Activated CD8-positive, alpha-beta memory T cell treated with anti-CD3 and anti-CD28 coated beads for 24 hours (primary cell): ENCODE measurements at places on chromosomes 13 and 19.
A peak's percentile ranks its signal among the peaks of the same experiment; 100 is the strongest.

- no peak for DNase-seq
Measured at GRCh38 chr19:6733338-6734095, 3.9 kb downstream of the GPR108 start.

DNA sequence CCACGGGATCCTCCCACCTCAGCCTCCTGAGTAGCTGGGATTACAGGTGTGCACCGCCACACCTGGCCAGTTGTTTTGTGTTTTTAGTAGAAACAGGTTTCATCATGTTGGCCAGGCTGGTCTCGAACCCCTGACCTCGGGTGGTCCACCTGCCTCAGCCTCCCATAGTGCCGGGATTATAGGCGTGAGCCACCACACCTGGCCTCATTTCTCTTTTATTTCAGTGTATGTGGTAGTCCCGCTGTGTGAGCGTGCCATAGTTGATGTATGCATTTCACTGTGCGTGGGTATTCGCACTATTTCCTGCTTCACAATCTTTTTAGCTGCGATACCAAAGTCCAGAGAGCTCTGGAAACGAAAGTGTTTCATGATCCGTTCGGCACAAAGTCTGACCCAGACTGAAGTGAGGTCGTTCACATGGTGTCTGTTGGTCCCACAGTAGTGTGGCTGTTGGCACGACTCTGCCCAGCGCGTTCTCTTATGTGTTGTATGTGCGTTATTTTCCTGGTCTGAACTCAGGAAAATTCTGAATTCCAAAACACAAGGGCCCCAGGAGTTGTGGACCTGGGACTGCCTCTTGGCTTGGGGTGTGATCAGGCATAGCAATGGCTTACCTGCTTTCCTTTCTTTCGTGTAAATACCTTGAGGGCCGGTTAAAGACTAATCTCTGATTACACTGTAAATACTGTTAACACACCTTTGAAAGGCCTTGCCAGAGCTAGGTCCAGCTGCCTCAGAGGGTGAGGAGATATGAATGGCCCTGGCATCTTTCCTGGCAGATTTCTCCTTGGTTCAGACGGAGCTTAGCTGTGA, 8.6 kb downstream of the EPN1 start:
- no peak for DNase-seq

GRCh38 chr19:33133438-33134031, 1.6 kb downstream of the WDR88 start:
- DNase-seq, result no peak

GRCh38 chr13:46850214-46850613, 46.6 kb downstream of the HTR2A start:
- no peak for DNase-seq

- DNase-seq, result peak; percentile 89
Measured at GRCh38 chr19:12723641-12724426, at the start of gene TNPO2. Gene TNPO2 (minus strand): TSS chr19:12723932. CDS start chr19:12720977, 2,955 bp downstream.

- no peak for DNase-seq
Measured at GRCh38 chr19:49453757-49454240, 774 bp downstream of the ALDH16A1 start.

DNA sequence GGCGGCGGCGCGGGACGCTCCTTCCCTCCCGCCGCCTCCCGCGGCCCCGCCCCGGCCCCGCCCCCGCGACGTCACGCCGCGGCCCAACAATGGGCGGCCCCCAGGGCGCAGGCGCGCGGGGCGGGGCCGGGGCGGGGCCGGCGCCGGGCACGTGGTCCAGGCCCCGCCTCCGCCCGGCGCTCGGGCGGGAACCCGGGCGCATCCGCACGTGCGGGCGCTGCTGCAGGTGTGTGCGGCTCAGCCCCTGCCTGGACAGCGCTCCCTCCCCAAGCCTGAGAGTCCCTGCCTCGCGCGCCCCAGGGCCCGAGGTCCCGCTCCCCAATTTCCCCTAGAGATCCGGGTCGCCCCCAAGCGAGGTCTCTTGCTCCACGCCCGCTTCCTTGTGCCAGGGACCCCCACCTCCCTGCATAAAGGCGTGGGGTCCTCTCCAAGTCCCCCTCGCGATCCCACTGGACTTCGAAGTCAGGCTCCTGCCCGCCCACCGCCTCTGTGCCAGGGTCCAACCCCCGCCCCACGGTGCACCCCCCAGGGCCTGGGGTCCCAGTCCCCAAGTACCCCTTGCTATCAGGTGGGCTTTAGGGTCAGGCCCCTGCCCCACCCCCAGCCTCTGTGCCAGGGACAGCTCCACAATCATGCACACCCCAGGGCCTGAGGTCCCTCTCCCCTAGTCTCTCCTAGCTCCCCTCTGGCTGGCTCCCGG, at the start of gene MEX3D:
MEX3D (minus strand) TSS at position 6 of the 700 bp plus-strand sequence. CDS start 267 bp downstream, outside the sequence.
- peak; percentile 88 for DNase-seq

- no peak for DNase-seq
Measured at GRCh38 chr19:44823373-44823698, 14.4 kb downstream of the BCAM start.

- DNase-seq, result peak; percentile 74
Measured at GRCh38 chr19:14433554-14434501, 722 bp downstream of the PKN1 start.

GRCh38 chr13:42997381-42997780, 5.3 kb upstream of the EPSTI1 start:
- DNase-seq, result no peak

- DNase-seq, result no peak
Measured at GRCh38 chr13:112933649-112934048, 35.4 kb upstream of the MCF2L start.

DNA sequence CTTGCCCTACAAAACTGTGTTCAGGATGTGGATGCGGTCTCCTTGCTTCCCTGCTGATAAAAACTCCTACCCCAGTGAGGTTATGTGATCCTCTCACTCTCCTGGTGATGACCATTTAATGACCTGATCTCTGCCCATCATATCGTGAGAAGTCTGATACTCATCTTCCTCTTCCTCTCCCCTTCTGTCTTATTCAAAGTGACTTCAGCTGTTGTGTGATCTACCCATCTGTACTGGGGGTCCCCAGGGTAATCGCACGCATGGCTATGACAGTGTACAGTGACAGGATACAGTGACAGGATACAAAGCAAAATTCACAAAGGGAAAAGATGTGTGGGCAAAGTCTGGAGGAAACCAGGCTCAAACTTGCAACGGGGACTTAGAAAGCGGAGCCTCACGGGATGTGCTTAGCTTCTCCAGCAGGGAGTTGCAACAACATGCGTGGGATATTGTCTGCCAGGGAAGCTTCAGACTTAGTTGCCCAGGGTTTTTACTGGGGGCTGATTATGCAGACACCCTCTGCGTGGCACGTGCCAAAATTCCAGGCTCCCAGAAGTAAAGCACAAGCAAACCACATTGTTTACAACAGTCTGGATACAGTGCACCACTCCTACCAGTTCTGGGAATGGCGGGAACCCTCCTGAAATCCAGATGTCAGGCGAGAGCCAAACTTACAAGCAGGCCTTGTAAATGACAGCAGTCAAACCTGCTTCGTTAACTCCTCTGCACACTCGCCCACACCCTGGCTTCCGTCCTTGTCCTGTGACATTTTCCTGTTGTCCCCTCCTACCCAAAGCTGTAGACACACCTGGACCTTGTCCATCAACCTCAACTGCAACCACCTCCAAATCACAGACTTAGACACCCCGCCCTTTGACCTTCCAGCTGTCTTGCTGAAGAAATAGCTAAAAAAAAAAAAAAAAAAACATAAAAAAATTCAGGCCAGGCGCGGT, 18.0 kb upstream of the GARRE1 start:
- no peak for DNase-seq

DNA sequence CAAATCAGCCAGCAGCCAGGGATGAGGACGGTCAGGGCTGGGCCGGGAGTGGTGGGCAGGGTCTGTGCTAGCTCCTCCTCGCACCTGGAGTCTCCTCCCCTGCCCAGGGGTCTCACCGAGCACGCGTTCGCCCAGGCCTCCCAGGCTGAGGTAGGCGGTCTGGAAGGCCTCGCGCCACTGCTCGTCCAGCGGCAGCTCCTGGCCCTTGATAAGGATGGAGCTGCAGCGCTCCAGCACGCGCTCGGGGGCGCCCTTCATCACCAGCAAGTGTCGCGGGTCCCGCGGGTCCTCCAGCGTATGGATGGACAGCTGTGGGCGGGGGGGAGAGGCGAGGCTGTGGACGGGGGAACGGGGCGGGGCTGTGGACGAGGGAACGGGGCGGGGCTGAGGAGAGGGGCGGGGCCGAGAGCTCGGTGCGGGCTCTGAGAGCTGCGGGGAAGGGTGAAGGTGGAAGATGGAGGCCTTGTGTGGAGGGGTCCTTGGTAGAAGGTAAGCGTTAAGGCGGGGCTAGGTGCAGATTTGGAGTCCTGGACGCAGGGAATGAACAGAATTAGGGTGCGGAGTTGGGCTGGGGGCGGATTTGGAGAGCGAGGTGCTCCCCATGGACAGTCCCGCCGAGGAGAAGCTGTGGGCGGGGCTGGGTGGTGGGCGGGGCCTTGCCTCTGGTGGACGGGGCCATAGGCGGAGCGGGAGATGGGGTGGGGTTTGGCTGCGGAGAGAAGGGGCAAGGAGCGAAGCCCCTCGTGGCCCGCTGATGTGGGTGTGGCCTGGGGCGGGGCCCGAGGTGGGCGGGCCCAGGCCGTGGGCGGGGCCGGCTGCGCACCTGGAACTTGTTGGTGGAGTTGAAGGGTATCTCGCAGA, 5.7 kb downstream of the ATP4A start:
- DNase-seq, result peak; percentile 82

DNA sequence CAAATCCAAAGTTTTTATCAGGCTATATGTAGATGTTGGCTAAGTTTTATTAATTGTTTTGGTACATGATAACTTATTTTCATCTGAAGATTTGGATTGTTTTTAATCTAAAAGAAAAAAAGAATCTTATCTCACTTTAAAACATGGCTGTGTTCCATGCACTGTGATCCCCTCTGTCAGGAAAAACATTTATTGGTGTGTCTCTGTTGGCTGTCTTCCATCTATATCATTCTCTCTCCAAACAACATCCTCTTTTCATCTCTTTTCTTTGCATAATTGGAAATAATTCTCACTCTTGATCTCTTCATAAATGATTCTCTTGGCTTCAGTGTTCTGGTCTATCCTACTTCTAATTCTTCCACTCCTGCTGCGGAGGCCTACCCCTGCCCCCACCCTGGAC, 4.2 kb downstream of the NALCN start:
- no peak for DNase-seq

GRCh38 chr19:8459520-8460270, 14.9 kb downstream of the HNRNPM start:
- DNase-seq, result no peak

DNA sequence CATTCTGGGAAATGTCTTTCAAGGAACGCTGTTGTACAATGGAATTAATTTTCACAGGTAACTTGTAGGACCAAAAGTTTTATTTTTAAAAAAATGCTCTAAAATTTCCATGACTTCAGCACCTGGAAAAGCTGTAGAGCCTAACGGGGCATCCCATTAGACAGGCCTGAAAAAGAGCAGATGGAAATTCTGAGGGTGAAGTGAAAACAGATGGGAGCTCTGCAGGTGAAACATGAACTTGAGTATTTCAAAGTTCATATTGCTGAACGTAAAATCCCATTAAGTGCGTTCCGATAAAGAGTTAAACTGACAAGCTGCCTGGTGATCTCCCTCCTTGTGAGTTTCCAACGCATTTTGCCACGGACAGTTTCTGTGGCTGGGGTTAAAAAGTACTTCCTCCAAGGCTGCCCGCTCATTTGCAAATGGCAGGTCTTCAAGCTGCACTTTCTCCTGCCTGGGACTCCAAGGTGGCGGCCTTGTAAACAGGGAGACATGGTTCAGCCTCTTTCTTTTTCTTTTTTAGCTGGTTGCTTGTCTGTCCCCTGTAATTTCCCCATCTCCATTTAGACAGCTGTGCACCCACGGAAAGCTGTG, 450.4 kb downstream of the FGF9 start:
- DNase-seq, result no peak

- peak; percentile 67 for DNase-seq
Measured at GRCh38 chr19:56476651-56477428, at the start of gene ZNF667. Gene ZNF667 (minus strand): TSS chr19:56477345. CDS start chr19:56462370, 14,975 bp downstream.

DNA sequence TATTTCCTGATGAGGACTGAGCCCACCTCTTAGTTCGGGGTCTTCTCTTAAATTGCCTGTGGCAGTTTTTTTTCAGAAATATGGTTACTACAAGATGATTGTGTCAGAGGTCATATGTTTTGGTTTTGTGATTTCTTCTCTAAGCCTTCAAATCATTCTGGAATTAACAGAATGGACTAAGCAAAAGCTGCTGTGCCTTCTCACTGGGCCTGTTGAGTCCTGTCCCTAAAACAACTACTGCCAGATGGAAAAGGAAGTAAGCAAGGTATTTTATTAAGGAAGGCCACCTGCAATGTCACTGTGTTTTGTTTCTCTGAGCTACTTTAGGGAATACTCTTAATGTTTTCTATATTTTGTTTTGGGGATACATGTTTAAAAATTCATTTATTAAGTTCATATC, 470.8 kb downstream of the PCDH20 start:
- DNase-seq, result no peak

GRCh38 chr13:45102136-45102507, 18.2 kb upstream of the GTF2F2 start:
- DNase-seq, result no peak

- DNase-seq, result no peak
Measured at GRCh38 chr19:27846944-27847343, 1366.0 kb downstream of the UQCRFS1 start.

DNA sequence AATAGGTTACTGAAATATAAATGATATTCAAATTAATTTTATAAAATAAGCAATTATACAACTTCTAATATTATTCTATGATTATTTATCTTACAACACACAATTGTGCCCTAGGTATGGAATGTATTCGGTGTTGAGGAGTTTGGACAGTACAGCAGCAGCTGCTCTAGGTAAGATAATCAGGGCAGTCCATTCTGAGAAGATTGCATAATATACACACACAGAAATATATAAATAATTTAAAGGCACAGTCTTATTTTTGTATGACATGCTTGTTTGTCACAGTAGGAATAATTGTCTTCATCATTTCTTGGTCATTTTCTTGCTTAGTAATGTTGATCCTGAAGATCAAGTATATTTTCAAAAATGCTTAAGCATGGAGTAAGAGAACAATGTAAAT, 849.4 kb upstream of the MIR17HG start:
- no peak for DNase-seq

DNA sequence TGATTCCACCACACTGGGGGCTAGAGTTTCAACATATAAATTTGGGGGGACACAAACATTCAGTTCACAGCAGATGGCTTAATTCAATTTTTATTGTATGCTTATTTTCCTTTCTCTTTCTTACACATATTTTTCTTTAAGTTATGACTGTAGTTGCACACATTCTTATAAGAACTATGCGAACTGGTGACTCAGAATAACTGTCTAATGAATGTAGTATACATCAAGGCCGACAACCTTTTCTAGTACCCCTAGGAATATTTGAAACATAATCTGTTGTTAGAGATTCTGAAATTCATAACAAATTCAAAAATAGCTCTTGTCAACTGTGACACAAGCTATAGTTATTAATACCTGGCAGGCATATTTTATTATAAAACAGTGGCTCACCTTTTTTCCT, 695.6 kb downstream of the PCDH9 start:
- no peak for DNase-seq

DNA sequence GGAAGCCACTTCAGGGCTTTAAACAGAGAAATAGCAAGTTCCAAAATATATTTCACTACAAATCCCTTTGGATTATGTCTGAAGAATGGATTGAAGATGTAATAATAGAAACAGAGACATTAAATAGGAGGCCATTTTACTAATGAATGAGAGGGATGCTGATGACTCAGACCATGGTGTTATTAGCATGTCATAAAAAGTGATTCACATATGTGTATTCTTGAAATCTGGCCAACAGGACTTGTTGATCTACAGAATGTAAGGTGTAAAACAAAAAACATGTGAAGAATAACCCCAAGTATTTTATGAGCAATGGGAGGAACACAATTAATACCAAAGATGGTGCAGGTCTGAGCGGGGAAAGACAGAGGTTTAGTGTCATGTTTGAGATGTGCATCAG, 873.7 kb downstream of the SLITRK5 start:
- DNase-seq, result no peak

- no peak for DNase-seq
Measured at GRCh38 chr19:6639439-6639838, 30.5 kb downstream of the TNFSF14 start.
